ENCODE measurements at places on chromosomes 7 and 10.

- DNase-seq = no peak
Observed at GRCh38 chr7:151206914-151207313, 3.4 kb downstream of the H2BK1 start.

DNA sequence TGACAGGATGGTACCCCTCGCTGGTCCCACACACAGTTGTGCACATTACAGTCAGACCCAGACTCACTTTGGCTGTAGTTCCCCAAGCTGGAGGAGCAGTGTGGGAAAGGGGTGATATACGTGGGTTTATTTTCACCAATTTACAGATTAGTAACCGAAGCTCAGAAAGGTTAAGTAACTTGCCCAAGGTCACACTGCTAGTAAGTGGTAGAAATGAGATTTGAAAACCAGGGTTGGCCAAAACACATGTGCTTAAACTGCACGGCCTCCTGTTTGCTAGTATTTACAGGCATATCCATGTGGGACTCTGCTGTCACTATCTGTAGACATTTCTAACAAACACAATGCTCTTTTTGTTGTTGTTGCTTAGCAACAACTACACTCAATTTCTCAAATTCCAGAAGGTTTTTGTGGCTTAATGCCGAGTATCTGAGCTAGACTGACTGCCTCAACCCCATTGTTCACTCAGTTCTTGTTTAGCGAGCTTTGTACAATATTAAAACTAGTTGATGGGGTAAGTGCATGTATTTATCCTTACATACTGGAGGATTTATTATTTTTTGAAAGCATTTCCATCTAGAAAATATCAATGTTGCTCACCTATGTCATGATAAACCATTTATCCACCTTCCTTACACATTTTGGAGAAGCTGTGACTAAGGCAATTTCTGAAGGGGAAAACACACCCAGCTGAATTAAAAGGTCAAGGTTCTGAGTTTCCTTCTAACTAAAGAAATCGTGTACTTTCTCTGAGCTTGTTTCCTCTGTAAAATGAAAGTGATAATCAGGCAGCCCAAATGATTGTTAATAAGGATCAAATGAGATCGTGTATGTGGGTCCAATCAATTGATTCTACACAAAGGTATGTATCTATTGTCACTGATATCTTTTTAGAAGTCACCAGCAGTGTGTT lies 5.3 kb upstream of the TMEM139 start:
- DNase-seq = peak; percentile 12

DNA sequence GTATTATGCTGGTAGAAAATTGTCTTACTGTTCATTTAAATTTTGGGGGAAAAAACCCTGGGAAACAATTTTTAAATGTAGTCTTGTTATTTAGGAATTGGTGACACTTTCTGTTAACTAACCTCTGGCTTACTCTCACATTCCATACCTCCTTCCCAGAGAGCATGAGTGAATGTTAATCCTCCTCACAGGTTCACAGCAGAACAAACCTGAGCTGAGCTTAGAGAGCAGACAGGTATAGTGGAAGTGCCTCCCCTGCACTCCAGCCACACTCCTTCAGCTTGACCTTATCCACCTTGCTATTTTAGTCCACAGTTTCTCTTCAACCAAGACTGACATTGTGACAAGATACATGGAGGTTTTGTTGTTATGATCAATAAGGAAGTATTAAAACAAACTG lies 235.9 kb downstream of the FOXP2 start:
- DNase-seq = no peak

- peak; percentile 45 for DNase-seq
Observed at GRCh38 chr7:4745971-4746919, 29.2 kb upstream of the AP5Z1 start.

- peak; percentile 3 for DNase-seq
Observed at GRCh38 chr7:93544691-93545090, 29.8 kb downstream of the CALCR start.

GRCh38 chr10:96038476-96039387 lies 4.7 kb upstream of the CCNJ start:
- DNase-seq = no peak

DNA sequence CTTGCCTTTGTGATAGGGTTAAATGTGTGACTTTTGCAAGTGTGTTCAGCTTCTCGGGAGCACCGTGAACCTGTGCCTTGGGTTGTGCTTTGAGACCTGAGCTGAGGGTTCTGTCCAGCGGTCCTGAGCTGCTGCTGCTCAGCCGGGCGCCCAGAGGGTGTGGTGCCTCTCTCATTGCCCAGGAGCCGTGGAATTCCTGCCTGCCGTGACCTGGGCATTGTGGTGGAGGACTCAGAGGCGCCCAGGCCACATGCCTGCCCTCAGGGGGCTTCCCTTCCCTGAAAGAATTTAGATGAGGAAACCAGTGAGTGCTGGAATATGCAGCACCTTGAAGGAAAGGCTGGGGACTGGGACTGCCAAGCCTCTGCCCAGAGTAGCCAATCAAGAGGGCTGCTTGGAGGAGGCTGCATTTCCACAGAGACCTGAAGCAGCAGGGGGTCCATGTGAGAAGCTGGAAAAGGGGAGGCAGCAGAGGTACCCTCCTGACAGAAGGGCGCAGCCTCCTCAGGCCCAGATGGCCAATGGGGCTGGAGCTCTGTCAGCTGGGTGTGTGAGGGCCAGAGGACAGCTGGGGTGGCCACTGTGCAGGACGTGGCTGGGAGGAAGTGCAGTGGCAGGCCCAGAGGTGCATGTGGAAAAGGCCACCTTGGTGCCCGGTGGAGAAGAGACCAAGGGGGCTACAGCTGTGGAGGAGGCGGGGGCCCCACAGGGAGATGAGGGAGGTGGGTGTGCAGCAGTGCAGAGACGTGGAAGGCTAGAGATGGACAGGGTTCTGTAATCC lies 107.3 kb downstream of the NKX6-2 start:
- DNase-seq = no peak

Measured in smooth muscle cell of the brain vasculature (primary cell).